LHCN-M2 (cell line): ENCODE measurements at places on chromosomes 13 and 19.
A peak's percentile ranks its signal among the peaks of the same experiment; 100 is the strongest.

DNA sequence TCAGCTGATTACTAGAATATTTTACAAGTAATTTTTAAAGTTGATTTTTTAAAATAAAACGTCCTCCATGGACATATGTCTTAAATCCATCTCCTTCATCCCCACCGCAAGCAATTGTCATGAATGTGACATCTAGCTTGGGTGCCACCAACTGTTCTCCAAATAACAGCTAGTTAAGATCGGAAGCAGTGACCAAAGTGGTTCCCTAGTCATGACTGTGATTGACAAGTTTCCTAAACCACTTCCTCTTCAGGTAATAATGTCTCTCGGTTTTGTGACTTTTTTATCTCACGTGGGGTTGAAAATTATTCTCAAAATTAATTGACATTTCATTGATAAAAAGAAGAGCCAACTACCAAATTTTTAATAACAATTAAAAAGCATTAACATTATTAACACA, 135.3 kb upstream of the MIR17HG start:
- no peak for DNase-seq

GRCh38 chr19:9916719-9917118, 19.6 kb downstream of the OLFM2 start:
- no peak for DNase-seq

- no peak for DNase-seq
Measured at GRCh38 chr13:57925250-57925649, 293.7 kb downstream of the PCDH17 start.

DNA sequence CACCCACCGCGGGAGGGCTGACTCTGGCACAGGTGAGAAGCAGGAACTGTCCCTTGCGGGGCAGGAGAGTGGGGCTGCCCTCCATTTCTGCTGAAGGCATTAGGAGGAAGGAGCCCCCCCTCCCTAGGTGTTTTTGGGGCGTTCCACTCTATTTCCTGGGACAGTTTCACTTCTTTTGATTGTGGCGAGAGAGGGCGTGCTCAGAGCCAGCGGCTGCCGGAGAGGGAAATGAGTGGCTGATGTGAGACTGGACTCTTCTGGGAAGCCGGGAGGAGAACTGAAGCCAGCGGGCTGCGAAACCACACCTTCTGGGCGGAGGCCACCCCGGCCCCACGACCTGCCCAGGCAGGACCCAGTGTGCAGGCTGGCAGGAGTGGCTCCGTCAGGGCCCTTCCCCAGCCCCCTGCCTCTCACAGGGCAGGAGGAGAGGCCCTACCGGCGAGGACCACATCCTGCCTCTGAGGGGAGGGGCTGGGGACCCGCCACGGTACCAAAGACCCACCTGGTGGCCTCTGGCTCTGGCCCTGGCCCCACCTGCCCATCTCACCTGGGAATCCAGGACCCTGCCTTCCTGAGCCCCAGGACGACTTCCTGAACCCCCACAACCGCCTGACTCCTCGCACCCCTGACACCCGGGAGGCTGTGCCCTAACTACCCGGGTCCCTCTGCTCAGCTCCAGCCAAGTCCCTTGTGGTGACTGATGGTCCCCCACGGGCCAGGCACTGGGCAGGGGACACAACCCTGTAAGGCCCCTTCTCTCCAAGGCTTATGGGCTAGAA, 25.9 kb downstream of the MPND start:
- DNase-seq = no peak

GRCh38 chr13:111491021-111491420, 170.6 kb downstream of the TEX29 start:
- DNase-seq = no peak

DNA sequence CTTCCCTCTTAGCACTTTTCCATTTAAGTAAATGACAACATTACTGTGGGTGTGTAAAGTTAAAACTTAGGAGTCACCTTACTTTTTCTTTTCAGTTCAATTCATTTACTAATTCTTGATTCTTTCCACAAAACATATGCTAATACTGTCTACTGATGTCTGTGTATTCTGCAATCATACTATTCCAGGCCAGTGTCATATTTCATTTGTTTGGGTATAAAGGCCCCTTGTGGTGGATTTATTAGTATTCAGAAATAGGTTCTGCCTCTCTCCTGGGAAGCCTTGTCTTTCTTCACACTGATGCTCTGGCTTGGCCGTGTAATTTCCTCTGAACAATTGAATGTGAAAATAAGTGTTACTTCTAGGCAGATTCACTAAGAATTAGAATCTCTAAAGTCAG, 621.9 kb upstream of the SPRY2 start:
- peak; percentile 46 for DNase-seq

DNA sequence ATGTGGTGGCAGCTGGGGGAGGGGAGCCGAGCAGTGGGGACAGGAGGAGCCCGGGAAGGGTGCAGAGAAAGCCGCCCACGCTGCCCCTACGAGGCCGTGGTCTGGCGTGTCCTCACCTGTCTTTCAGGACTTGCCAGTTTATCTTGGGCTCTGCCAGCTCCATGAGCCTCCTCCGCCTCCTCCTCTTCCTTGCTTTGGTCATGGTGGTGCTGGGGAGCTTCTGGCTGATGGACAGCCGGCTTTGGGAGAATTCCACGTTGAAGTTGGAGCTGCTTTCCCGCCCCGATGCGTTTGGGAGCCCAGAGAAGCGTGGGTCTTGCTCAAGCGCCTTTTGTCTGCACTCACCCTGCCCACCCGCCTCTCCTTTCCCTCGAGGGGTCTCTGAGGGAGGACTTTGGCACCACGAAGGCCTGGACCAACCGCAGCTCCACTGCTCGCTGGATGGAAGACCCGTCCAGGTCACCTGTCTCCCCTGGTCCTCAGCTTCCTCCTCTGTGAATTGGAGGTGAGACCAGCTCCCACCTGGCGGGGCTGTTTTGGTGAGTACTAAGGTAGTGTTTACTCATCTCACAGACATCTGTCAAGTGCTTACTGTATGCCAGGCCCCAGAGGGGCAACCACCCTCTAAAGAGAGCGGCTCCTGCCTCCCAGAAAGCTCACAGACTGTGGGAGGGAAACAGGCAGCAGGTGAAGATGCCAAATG, 29.7 kb upstream of the MIER2 start:
- DNase-seq = no peak

DNA sequence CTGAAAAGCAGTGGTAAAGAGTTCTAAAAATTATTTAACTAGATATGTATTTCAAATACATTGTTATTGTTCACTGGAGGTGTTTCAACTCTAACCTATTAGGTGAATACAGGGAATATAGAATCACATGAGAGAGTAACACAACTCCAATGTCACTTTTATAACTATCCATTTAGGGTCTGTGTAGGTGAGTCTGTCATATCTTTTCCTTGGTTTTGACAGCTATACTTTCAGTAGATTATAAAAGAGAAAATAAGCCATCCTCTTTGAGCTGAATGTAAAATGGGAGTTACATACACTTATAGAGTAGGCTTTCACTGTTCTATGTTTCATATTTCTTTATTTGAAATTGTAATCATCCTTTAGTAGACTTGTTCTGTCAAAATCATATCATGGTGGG, 2321.0 kb downstream of the PCDH9 start:
- DNase-seq = no peak

GRCh38 chr19:17540174-17540573, 15.3 kb upstream of the COLGALT1 start:
- no peak for DNase-seq

- no peak for DNase-seq
Measured at GRCh38 chr13:33796095-33796494, 21.9 kb upstream of the RFC3 start.

DNA sequence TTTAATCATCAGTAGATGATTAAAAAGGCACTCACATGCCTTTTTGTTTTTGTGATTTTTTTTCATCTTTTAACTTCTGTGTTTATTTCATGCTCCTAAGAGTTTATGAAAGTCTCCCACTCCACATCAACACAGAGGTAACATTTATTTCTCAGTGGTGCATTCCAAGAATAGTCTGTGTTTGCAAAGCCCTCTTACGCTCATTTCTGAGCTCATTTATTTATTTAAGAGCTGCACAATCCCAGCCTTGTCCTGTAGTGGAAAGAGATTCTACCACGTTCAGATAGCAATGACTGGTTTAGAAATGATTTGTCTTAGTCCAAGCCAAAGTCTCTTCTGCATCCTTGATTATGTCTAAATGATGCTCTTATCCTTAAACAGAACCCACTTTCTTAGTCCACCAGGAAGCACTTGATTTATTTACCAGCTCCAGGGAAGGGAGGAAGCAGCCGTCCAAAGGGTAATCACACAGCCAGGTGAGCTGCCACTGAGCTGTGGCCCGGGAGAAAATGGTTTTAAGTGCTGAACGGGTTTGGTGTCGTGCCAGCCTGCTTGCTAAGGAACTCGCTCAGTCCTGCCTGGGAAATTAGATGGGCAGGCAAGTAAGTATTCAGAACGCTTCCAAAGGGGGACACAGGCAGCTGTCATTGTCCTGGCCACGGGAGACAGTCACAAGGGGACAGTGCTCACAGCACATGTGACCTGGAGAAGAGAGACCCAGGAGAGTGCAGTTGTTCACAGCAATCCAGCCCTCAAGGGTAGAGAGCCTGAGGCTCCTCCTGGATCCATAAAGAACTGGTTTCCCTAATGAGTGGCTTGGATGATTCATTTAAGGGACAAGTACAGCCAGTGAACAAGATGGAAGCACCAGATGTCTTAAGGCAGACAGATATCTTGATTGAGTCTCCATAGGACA, 131.8 kb upstream of the WASF3 start:
- no peak for DNase-seq

DNA sequence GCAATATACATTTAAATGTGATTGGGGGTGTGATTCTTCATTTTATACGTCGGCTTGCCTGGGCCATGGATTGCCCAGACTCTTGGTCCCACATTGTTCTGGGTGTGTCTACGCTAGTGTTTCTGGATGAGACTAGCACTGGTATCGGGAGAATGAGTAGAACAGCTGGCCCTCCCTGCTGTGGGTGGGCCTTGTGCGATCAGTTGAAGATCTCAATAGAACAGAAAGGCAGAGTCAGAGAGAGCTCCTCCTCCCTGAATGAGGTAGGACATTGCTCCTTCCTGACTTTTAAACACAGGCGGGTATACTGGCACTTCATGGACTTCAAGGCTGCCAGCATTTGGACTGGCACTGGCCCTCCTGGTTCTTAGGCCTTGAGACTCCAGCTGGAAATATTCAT, 603.0 kb downstream of the LIG4 start:
- DNase-seq = no peak

DNA sequence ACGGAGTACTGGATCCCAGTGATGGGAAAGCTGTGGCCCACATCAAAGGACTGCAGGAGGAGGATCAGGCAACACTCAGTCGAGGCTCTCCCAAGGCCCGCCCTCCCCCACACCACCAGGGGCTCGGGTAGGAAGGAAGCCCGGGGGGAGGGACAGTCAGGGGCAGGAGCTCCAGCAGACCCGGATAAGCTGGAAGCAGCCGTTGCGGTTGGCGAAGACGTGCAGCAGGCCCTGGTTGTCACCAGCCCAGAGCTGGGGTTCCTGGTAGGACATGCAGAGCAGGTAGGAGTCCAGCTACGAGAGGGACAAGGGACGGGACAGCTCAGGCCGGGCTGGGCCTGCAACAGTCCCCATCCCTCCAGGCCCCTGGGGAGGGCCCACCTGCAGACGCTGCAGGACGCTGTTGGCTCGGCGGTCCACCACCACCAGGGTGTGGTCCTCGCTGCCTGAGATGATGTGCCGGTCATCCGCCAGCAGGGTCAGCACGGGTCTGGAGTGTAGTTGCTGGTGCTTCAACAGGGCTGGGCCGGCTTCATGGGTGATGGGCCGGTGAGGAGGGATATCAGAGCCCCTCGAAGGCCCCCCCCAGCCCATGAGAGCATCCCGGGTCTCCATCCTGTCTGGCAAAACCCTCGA, 1.9 kb downstream of the GNG14 start:
- DNase-seq = no peak

GRCh38 chr13:49320975-49321374, 73.2 kb downstream of the CDADC1 start:
- DNase-seq = no peak

DNA sequence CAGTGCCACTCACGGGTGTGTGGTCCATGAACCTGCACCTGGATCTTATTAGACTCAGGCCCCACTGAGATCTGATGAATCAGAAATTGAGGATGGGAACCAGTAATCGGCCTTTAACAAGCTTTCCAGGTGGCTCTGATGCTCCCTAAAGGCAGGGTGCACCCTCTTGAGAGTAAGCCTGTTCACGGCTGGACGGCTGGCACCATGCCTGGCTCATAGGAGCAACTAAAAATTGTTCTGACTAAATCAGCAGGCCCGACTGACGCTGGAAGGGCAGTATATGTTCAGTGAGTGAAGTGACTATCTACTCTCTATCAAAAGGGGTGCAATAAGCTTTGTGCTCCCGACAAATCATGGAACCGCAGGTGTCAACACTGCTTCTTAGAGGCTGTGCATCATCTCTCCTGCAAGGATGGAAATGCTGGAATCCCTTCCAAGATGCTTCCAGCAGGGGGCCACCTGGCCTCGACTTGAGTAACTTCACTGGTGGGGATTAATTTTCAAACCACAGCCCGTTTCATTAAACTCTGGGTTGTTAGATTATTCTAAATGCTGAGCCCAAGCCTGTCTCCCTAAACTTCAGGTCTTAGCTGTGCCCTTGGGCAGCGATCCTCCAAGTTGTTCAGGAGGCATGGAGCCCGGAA, 28.4 kb downstream of the TMTC4 start:
- peak; percentile 12 for DNase-seq

GRCh38 chr13:42215578-42216421, 56.2 kb upstream of the AKAP11 start:
- peak; percentile 41 for DNase-seq

GRCh38 chr19:15181394-15181793, 19.4 kb downstream of the NOTCH3 start:
- no peak for DNase-seq

DNA sequence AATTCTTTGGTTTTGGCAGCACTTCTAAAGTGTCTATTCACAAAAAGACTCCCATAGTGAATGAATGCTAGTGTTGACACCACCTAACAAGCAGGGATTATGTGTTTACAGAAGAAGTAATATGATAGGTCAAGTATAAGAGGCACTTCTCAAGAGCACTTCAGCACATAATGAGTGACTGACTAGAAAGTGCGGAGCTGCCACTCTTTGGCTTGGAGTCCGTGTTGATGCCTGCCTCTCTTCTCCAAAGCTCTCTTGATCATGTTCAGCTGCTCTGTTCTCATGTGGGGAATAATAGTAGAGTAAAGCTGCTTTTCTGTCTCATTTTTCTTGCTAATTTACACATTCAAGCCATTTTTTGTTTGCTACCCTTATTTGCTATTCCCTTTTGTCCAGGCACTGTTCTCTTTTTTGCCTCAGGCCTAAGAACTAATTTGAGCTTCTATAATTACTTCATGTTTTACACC, 22.7 kb upstream of the MAB21L1 start:
- no peak for DNase-seq

DNA sequence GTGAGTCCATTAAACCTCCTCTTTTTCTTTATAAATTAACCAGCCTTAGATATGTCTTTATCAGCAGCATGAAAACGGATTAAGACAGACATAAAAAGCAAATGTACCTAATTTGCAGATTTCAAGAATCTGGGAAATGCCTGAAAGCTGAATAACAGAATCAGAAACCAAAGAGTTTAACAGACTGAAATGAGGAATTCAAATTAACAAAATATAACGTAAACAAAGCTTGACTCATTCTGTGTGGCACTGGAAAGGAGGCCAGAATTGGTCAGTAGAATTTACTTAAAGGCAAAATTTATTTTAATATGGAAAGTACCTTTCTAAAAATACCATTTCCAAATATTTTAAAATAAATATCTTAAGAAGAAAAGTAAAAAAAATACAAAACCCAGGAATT, 540.6 kb upstream of the HTR2A start:
- peak; percentile 42 for DNase-seq
